Femur (tissue), 1 donor: ENCODE measurements at places on chromosomes 5 and 9.
A peak's percentile ranks its signal among the peaks of the same experiment; 100 is the strongest.

- no peak for DNase-seq
Measured at GRCh38 chr5:117262572-117263131, 688.0 kb upstream of the SEMA6A start.

GRCh38 chr5:142621227-142621626, 64.7 kb downstream of the FGF1 start:
- DNase-seq, result no peak

DNA sequence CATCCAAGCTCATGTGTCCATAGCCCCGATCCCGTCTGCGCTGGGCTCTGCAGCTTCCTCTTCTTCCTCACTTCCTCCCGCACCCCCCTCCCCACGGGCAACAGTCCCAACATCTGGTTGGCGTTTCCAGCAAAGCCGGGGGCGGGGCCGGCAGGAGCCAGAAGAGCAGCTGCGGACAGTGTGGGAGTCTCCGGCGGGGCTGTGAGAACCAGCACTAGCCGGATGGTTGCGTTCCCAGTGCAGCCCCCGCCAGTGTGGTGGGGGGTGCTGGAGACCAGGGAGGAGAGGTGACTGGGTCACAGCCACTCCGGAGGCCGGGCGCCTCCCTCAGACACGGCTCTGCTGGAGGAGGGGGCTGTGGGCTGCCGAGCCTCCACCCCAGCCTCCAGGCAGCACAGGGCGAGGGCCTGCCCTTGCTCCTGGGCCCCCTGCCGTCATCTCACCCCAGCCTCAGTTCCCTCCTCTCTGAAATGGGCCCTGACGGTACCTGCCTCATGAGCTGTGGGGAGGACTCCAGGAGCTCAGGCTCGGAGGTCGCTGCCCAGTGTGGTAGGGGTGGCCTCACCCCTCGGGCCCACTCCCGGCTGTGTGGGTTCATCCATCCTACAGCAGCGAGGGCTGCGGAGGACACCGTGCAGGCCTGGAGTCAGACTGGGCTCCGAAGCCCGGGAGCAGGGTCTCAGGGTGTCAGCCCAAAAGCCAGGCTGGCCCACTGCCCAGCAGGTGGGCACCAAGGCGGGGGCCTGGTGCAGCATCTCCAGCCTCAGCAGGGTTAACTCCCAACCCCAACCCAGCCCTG, 41.5 kb upstream of the NOTCH1 start:
- peak; percentile 94 for DNase-seq

DNA sequence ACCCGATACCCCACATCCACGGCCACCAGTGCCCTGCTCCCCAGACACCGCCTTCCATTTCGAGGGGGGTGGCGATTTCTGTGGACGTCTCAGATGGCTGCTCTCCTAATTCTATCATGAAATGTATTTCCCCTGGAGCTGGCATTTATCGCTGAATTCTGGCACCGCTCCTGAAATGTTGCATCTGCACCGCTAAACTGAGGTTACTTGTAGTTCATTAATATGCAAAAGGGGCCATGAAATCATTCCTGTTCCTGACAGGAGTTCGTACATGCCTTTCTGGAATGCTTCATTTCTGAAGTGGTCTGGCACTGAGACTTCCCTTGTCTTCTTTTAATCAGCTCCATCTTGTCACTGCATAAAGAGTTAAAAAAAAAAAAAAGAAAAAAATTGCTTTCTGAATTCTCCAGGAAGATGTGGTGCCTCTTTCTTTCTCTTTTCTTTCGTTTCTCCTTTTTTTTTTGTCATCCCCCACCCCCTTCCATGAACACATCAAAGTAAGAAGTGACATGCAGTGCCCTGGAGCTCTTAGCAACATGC, 97.7 kb upstream of the SMARCA2 start:
- no peak for DNase-seq
